NCI-H2029 treated with DMSO at 0.1 percent for 48 hours (cell line): ENCODE measurements at places on chromosomes 6 and 20.
A peak's percentile ranks its signal among the peaks of the same experiment; 100 is the strongest.

GRCh38 chr6:32943864-32944649 lies 3.2 kb upstream of the HLA-DMB start:
- no peak for DNase-seq

GRCh38 chr20:45112754-45113153 lies 2.2 kb downstream of the WFDC5 start:
- no peak for DNase-seq

DNA sequence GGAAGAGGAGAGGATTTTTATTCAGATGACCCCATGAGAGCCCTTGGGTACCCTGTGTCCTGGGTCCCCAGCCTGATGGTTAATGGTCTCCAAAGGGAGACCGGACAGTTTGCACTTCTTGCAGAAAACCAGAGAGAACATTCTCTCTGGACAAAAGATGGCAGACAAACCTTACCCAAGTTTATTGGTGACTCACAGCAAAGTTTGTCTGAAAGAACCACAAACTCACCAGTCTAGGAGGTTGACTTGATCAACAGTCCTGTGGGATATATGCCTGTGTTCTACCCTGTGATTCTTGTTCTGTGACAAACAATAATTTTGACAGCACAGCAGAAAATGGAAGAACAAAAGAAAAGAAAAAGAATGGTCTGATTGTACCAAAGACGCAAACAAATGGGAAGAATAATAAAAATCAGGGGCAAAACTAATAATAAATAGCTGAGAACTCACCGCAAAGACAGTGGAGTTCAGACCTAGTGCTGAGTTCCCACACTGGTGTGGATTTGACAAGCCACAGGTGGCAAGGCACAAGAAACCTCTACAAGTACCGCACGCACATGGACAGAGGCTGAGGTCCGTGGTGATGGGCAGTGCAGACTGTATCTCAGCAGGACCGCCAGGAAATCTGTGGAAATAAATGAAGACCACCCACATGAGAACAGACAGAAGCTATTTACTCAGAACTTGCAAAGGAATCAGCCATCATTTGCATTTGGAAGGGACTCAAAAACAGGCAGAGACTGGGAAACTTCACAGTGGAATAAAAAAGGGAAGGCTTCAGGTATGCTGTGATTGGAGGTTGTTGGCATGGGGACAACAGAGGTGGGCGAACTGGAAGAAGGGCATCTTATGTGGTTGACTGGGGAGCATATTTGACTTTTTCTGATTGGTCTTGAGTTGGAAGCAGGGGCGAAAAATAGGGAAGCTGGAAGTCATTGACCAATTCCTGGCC lies 246.3 kb upstream of the RNF24 start:
- no peak for DNase-seq

GRCh38 chr6:53744321-53744720 lies 50.5 kb upstream of the LRRC1 start:
- peak; percentile 25 for DNase-seq

DNA sequence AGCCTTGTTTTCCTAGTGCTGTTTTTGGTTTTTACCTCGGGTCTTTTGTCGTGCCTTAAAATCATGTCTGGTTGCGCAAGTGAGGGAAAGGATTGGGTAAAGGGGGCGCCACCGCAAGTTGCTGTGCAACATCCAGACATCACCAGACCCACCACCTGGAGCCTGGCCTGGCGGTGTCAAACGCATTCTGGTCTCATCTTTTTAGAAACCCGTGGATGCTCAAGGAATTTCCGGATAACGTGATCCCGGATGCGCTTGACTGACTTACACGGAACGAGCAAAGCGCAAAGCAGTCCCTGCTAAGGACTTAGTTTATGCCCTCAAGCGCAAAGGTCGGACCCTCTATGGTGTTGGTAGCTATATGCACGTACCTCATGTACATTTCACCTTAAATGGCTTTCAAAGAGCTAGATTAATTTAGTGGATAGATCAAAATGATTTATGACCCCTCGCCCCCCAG lies 105.2 kb downstream of the OR2B2 start:
- DNase-seq: no peak

DNA sequence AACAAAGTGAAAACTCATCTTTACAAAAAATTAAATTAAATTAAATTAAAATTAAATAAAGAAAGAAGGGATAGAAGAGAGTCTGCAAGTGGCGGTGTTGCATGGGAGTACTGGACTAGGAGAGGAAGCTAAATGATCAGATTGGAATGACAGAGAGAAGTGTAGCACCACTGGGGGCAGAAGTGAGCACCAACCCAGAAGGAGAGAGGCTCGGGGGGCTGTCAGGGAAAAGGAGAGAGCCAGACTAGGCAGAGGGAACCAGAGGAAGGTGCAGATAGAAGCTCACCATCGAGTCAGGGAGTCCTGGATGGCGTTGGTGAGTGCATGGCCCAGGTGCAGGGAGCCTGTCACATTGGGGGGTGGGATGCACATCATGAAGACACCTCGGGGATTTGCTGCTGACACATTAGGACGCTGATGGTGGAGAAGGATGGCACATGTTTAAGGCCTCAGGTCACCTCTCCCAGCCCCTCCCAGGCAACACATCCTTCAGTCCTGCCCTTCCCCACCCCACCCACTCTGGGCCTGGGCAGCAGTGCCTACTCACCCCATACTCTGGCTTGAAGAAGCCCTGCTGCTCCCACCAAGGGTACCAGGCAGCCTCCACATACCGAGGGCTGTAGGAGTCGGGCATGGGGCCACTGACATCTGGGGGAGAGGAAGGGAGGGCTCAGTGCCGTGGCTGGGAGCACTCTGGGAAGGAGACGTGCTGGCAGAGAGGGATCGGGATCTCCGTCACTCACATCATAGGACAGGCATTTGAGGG lies 4.0 kb downstream of the VARS1 start:
- peak; percentile 21 for DNase-seq

DNA sequence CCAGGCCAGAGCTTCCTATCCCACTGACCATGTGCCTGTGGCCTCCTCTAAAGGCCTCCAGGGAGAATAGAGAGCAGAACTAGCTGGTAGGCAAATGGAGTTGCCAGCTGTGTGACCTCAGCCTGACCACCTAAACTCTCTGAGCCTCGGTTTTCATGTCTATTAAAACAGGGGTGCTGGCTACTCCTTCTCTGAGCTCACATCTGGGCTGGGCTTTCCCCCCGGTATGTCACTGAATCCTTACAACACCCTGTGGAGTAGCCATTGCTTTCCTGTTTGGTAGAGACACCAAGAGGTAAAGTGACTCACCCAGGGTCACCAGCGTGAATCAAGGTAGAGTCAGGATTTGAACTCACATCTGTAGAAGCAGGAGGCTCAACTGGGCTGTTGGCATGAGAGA lies 132.1 kb downstream of the JPH2 start:
- DNase-seq: no peak

DNA sequence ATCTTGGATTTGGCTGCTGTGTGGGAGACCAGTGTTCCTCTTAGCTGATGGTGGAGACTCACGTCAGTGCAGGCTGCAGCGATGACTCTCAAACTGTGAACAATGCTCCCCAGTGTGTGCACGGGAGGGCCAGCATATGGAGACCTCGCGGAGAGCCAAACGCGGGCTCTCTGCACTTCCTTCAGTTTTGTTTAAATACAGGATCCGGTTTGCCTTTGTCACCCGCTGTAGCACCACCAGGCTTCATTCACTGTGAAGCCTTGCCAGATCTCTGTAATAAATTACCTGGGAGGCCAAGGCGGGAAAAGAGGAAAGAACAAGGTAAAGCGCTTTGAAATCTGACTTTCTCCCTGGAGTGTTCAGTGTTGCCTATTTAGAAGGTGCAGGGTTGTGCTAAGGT lies 30.7 kb upstream of the TMEM14A start:
- DNase-seq: no peak

DNA sequence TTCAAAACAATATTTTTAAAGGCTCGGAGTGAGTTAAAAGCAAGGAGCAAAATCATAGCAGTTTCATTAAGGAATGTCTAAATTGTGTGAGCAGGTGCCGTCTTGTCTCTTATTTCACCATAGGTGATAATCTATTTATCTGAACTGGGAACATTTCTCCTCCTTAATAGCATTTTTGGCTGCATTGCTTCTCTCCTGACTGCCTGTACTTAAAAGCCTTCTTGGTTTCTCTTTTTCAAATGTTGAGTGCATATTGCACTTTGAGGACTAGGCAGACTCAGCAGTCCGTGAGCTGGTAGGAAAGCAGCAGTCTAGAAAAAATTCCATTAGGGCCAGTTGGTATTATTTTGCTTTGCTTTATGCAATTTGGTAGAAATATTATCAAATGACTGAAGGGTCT lies 645.9 kb downstream of the GRIK2 start:
- no peak for DNase-seq

GRCh38 chr20:61120595-61121515 lies 131.2 kb upstream of the CDH4 start:
- peak; percentile 74 for DNase-seq

DNA sequence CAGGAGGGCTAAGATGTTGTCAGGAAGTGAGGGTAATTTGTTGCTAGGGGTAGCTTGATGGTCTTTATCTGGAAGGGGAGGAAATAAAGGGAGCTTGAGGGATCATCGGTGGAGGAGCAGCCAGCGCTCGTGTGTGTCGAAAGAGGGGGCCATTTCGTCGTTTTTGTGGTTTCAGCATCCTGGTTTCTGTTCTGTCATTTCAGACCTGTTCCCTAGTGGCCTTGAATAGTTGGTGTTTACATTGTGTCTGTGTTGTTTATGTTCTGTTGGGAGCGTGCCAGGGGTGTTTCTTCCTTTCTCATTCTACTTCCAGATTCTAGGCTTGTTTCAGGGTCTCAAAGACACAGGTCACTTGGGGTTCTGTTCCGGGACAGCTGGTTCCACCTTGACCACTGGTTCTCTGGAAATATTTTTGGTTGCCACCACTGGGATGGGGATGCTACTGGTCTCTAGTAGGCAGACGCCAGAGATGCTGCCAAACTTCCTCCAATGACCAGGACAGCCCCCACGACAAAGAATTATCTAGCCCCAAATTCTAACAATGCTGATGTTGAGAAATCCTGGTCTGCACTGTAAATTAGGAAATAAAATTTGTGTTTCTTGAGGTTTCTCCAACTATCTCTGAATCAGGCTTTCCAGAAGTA lies 113.9 kb upstream of the NAA20 start:
- peak; percentile 62 for DNase-seq

GRCh38 chr6:21185861-21186478 lies 407.6 kb upstream of the SOX4 start:
- peak; percentile 95 for DNase-seq

GRCh38 chr6:6699741-6700367 lies 111.3 kb downstream of the LY86 start:
- peak; percentile 94 for DNase-seq

DNA sequence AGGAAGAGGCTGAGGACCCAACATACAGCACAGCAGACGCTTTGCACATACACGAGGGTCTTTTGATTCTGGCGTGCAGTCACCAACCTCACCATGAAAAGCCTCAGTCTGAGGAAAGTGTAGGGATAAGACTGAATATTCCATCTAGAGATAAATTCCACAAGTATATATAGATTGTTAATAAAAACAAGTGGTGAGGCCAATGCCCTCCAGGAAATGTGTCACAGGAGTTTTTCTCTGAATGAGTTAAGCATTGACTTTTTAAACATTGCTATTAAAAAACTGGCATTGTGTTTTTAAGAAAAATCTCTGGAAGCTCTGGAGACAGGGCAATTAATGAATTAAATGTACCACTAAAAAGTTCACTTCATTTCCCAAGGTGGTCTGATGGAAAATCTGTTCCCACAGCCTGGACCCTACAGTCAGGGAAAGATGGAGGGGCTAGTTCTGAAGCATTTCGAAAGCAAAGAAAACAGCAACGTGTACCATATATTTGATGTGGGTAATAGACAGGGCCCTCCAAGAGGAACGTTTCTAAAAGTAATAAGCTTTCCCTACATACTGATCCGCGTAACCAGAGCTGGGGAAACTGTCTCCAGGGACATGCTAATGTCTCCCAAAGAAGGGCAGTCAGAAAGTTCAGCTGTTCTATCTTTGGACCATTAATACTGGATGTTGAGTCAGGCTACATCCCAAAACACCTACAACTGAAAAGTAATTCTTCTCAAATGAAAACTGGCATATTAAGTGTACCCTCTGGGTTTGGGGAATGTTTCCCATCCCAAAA lies 301.1 kb downstream of the FOXC1 start:
- no peak for DNase-seq

GRCh38 chr20:23998844-23999243 lies 10.3 kb upstream of the GGTLC1 start:
- no peak for DNase-seq

- no peak for DNase-seq
Measured at GRCh38 chr6:33424855-33425667, 5.2 kb downstream of the SYNGAP1 start.

DNA sequence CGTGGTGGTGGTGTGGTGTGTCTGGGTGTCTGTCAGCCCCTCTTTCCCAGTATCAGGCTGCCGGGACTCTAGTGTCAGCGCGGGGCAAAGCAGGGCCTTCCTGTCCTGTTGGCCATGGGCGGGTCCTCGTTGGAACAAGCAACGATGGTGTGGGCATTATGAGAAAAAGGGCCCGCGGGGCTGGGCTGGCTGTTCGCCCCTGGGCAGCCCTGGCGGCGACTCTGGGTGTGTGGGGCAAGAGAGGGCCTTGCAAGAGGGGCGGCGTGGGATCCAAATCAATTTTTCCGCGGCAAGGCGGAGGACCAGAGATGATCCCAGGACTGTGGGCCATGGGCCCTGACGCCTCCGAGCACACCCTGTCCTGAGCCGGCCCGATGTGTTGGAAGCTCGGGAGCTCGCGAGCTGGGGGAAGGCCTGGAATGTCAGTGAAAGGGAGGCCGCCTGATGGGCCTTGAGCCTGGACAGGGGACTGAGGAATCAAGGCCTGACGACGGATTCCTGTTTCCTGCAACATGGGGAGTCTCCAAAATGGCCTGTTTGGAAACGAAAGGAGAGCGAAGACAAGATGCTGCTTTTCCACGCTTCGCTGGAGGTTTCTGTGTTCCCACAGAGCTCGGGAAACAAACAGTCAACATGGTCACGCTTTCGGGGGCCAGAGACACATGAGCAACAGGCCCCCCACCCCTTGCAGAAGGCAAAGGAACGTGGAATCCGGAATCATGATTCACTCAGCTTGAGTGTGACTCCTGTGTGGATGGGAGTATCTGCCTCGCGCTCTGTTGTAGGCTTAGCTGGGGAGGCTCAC lies 364.7 kb upstream of the DEFB115 start:
- no peak for DNase-seq

DNA sequence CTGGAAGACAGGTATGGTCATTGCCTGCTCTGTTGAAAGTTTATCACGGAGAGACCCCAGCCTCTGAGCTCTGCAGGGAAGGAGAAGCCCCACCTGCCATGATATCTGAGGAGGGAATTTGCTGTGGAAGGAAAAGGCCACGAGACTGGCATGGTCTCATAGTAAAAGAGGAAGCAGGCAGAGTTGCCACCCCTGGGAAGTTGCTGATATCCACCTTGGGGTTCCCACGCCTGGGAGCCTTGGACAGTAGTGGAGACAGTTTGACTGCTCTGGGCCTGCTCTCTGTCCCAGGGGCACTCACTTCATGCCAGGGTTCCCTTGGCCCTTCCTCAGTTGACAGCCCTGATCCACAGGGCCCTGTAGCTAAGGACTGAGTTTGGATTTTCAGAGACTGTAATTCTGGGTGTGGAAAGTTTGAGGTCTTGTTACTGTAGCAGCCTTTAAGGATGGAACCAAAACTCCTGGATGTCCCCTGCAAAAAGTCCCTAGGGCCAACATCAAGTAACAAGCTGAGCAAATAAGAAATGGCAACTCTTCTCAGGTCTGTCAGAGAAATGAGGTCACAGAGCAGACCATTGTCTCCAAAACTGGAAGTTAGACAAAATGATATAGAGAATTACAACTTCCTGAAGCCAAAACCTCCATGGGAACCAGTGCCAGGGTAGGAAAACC lies 6.9 kb upstream of the SIRPB1 start:
- no peak for DNase-seq

- DNase-seq: no peak
Measured at GRCh38 chr20:33645396-33645795, 16.7 kb upstream of the C20orf144 start.
